Hematopoietic multipotent progenitor cell treated with erythropoietin and hydrocortisone succinate and interleukin-3 and kit ligand, for 15 days (in vitro differentiated cells): ENCODE measurements at places on chromosomes 1 and 21.

DNA sequence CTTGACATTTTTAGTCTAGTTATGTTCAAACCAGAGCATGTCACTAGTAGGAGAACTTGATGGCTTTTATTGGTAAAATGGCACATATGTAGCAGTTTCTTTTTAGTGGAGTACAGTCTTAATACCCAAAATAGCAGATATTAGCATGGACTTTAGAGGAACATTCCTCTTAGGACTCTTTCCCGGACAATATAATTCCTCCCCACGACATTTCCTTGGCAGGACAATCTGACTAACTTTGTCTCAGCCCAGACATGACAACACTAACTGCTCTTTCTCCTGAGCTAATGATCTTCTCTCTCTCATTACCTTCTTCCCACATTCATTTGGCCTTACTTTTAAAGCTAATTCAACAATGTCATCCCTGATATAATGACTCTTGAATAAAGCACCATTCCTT, 62.5 kb downstream of the ADAMTS1 start:
- DNase-seq, result no peak

DNA sequence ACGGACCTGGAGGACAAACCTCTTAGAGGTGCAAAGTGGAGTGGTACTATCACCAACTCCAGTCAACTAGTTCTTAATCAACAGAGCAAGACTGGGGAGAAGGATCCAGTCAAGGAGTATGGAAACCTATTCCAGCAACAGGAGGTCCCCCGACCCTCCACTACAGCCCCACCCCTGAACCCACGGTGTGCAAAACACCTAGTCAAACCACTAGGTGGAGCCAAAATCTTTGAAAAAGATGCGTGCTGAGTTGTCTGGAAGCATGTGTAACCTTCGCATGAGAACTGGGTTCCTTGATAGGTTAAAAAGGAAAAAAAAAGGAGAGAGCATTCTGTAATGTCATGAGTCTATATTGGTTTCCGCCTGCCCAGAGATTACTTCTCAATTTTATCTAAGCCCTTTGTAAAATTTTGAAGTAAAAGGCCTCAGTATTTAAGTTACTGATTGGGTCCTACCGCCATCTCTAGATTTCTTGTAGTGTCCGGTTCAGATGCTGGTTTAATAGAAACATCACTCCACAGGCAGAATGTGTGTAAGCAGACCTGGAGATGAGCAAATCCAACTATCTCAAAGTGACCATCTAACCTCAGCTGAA, 81.9 kb upstream of the HAO2 start:
- peak; percentile 9 for DNase-seq

- DNase-seq, result no peak
Observed at GRCh38 chr21:39084979-39085729, 98.1 kb downstream of the PSMG1 start.

- DNase-seq, result no peak
Observed at GRCh38 chr21:37357691-37358090, 8.9 kb upstream of the DYRK1A start.

- DNase-seq, result peak; percentile 91
Observed at GRCh38 chr1:61253059-61253735, 170.8 kb downstream of the NFIA start.

DNA sequence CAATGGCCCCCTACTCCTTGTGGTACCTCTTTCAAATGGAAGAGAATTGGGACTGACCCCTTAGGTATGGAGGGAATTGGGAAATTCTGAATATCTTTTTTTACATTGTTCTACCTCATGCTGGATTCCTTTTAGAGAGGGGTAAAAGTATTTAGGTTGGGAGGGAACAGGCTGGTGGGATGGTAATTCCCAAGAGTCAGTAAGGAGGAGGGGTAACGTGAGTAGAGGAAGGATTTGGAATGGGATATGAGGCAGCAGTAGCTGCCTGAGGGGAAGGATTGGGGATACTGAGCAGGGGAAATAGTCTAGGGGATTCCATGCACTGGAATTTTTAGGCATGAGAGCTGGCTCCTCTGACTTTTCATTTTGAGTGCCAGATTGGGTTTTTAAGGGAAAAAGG, 3.8 kb upstream of the AADACL3 start:
- no peak for DNase-seq

DNA sequence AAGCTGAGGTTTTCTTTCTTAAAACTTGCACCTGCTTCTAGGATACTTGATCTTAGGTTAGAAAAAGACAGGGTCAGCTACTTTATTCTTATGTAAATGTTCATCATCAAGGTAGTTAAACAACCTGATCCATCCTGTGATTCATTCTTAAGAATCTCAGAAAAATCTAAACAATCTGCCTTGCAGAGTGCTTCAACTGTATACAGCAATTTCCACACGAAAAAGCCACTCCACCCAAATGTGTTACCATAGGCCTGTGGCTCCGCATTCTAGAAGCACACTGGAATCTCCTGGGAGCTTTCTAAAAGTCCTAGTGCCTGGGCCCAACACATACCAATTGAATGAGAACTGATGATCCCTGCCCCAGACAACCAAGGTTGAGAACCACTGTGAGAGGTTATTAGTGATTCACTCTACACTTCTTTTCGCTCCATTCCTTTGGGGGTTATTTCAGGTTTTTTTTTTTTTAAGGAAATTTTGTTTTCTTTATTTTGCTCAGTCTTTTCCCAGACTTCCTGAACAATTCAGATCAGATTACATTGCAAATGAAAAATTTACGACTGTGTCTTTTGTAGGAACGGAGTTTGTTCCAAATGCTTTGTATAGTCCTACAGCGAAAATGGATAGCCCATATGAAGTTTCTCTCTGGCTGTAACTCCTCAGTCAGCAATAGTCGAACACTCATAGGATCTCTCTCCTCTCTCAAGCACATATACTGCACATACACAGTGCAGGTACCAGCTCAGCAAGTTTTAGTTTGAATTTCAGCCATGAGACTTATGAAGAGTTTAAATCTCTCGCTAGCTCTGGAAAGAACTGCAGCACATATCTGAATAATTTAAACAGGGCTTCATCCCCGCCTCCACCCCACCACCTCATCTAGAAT, 16.1 kb downstream of the SMYD2 start:
- no peak for DNase-seq

DNA sequence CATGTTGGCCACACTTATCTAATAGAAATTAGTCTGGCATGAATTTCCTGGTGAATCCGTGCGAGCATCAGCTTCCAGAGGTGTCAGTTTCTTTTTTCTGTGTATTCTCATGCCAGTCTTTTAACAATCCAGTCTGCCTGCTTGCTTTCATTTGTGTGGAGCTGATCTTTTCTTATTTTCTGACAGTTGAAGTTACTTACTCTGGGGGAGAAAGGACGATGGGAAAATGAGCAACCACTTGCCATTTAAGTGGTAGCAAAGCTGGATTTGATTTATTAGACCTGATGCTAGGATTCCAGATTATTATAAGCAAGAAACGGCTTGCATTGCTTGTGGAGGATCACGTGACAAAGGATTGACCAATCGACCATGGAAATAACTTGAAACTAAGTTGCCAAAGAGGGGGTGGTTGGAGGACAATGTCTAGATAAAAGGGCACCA, 24.3 kb upstream of the APP start:
- no peak for DNase-seq

GRCh38 chr1:212774584-212774983, 17.0 kb downstream of the NSL1 start:
- DNase-seq, result peak; percentile 18

- no peak for DNase-seq
Observed at GRCh38 chr1:27868556-27868931, 3.8 kb upstream of the THEMIS2 start.

DNA sequence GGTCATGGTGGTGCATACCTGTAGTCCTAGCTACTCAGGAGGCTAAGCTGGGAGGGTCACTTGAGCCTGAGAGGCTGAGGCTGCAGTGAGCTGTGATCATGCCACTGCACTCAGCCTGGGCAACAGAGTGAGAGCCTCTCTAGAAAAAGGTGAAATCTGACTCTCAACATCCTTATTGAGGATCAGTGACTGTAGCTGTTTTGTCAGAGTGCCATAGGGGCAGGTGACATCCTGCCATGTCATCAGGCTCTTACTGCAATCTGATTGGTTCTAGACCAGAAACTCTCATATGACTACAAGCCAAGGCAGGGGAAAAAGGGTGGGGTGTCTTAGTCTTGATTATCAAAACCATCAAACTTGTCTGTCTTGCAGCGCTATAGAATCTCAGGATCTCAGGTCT, 62.8 kb upstream of the NGF start:
- DNase-seq, result no peak

DNA sequence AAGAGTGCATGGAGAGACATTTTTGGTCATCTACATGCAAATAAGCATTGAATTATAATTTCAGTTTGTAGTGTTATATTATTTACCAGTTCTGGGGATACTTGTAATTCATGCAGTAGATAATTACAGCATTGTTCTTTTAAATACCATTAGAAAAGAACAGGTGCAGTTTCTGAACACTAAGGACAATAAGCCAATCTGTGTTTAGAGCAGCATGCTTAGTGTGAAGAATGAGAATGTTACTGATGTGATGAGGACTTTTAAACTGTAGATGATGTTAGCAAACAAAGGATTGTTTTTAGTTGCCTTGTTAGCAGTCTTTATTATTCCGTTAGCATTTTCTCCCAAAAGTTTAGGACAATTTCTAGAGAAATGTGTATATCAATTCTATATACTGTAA, 348.3 kb downstream of the BRINP3 start:
- no peak for DNase-seq

- no peak for DNase-seq
Observed at GRCh38 chr1:36472656-36473055, 8.5 kb upstream of the MRPS15 start.

DNA sequence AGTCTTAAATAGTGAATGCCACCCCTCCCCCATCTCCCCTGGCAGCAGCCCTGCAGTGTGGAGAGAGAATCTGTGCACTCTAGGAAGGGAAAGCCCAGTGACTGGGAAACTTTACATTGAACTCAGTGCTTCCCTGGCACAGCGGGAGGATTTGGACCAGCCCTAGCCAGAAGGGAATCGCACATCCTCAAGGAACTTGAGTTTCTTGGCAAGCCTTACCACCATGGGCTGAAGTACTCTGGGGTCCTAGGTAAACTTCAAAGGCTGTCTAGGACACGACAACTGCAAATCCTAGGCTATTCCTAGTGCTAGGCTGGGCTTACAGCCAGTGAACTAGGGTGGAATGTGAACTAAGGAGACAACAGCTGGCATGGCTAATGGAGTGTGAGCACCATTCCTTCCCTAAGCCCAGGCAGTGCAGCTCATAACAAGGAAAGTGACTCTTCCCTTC, 88.3 kb downstream of the COL24A1 start:
- no peak for DNase-seq

- no peak for DNase-seq
Observed at GRCh38 chr1:235657269-235657668, 7.7 kb upstream of the GNG4 start.

DNA sequence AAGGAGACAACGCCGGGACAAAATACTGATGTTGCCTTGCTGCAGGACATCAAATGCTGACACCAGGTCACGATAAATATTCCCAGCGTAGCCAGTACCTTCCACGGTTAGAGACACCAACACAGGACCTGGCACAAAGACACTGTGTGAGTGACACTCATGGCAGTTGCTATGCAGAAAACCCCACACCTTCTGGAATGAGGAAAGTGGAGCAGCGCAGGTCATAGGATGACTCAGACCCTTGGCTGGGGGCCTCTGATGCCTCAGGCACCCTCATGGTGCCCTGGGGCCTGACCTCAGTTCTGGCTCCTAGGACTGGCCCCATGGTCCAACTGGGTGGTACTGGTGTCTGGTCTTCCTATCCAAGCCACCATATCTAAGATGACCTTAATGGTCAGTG, 7.0 kb downstream of the DCST2 start:
- DNase-seq, result no peak

GRCh38 chr1:35893051-35893879, 10.3 kb downstream of the AGO1 start:
- DNase-seq, result no peak

- DNase-seq, result no peak
Observed at GRCh38 chr1:156973417-156973816, 53.0 kb downstream of the LRRC71 start.
